ENCODE measurements at places on chromosomes 3 and 15.

DNA sequence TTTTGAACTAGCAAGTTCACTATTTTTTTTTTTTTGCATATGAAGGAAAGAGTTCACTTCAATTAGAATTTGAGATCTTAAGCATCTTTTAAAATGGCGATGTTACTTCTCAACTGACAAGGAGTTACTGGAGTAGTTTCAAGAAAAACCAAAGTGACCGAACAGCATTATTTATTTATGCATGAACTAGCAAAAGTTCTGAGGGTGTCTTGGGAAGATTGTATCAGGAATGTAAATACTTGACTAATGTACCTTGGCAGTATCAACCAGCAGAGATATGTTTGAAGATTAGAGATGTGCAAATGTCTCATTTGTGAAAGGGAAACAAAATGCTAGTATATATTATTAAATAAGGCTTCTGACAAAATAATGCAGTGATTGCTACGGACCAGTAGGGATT is 203.9 kb downstream of the KBTBD8 start:
- no peak for DNase-seq

- DNase-seq, result no peak
These were observed 64.0 kb downstream of the ITGB5 start for GRCh38 chr3:124823206-124823605.

- DNase-seq, result no peak
These were observed 2.1 kb downstream of the CMC1 start for GRCh38 chr3:28243424-28244106.

GRCh38 chr3:12273045-12273695 is 15.7 kb upstream of the PPARG start:
- DNase-seq, result no peak

DNA sequence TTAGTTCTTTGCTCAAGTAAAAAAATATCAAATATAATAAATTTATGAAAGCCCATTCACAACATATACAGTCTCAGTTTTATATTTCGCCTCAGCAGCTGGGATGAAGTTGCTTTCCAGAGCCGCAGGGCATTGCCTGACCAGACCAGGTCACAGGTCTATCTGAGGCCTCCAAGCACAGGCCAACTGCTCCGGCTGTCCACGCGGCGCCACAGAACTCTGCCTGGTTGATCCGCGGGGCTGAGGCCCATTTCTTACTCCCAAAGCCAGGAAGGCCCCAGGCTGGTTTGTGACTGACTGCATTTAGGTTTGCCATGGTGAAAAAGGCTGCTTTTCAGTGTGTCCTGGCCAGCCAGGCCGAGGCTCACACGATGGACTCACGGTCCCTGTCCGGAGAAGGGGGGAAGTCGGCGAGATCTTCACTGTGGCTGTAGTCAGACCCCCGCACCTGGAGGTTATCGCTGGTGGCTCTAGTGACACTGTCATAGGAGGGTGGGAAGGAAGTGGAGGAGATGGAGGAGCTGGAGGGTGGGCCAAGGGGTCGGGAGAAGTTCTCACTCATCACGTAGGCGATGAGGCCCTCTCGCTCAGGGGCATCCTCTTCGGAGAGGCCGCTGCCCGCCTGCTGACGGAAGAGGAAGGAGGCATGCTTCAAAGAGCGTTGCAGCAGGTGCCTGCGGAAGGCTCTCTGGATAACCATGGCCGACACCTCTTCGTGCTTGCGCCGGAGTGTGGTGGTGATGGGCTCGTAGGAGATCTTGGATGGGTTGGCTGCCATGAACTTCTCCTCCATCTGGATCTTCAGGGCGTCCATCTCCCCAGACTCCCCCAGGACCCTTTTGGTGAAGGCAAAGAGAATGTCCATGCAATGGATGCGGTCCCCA is 54.1 kb downstream of the EXOG start:
- DNase-seq, result no peak

DNA sequence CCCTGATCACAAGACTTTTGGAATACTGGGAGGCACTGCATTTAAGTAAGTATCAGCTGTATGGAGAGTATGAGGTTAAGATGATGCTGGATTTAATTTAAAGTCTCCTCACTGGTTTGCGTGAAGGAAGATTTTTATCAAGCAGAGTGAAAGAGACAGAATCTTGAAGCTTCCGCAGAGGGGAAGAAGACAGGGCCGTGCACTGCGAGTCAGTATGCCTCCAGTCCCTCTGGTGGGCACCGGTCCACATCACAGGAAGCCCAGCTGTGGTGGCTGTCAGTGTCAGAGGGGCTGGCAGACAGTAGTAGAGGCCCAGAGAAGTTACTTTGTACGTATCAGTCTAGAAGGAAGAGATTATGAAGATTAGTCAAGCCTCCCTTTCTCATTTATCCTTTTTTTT is 379.0 kb upstream of the TPRG1 start:
- DNase-seq, result peak; percentile 10

GRCh38 chr3:99712291-99712954 is 74.0 kb downstream of the COL8A1 start:
- DNase-seq, result no peak

DNA sequence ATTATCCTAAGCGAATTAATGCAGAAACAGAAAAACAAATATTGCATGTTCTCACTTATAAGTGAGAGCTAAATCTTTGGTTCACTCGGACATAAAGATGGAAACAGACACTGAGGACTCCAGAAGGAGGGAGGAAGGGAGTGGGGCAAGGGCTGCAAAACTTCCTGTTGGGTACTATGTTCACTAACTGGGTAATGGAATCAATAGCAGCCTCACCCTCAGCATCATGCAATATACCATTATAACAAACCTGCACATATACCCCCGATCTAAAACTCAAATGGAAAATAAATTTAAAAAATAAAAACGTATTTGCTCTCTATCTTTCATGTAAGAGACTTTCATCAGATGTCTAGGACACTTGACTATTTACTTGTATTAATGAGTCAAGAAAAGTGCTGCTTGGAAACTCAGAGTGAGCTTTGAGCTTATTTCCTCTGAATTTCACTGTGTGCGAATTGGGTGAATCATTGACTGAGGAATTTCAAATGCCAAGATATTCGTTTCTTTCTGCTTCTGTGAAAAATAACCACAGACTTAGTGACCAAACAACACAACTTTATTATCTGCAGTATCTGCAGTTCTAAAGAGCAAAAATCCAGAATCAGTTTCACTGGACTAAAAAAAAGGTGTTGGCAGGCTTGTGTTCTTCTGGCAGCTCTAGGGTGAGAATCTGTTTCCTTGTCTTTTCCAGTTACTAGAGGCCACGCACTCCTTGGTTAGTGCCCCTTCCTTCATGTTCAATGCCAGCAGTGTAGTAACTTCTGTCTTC is 18.4 kb downstream of the TM4SF18 start:
- no peak for DNase-seq

- DNase-seq, result no peak
These were observed 13.4 kb downstream of the TMEM207 start for GRCh38 chr3:190436331-190436730.

- no peak for DNase-seq
These were observed 14.6 kb downstream of the HDC start for GRCh38 chr15:50250760-50251394.

GRCh38 chr3:81874738-81875137 is 113.3 kb upstream of the GBE1 start:
- no peak for DNase-seq

DNA sequence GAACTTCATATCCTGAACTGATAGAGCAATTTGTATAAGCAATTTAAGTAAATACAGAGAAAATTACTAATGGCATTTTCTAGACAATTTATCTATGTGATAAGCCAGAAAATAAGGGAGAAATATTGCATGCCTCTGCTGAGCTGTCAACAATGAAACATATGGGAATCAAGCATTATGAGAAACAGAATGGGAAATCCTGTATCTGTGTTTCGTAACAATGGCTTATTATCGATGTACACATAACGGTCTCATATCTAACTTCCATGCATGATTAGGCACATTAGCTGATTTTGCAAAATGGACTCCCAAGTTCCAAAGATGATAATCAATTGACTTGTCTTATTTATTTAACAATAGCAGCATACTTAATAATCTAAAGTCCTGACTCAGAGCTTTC is 30.4 kb upstream of the KCNMB2 start:
- no peak for DNase-seq

DNA sequence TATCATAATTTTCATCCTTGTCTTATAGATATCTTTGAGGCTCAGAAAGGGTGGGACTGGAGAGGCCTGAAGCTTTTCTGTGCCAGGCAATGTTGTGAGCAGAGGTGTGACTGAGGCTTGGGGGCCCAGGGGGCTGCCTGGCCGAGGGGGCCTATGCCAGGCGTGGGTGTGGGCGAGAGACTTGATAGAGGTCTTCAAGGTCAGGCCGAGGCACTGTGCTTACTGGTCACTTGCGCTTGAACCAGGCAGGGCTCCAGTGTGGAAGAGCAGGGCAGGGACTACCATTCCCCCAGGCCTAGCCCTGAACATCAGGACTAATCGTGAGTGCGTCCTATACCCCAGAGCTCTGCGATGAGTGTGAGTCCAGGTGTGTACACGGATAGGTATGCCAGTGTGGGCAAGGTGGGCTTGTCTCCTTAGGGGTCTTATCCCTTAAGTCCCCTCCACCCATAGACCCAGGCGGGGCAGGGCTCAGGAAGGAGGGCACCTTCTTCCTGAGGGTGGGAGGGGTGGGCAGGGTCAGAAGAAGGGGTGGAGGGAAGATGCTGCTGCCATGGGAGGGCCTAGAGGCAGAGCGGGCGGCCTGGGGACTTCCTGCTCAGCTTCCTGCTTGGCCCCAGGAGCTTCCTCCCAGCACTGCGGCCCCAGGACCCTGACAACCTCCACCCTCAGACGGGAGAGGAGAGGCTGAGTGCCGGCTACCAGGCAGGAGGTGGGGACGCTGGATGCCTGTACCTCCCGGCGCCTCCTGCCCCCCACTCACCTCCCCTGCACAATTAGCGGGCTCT is 84.7 kb downstream of the LINGO1 start:
- DNase-seq, result no peak

GRCh38 chr3:186825294-186825821 is 17.2 kb upstream of the ADIPOQ start:
- peak; percentile 16 for DNase-seq

DNA sequence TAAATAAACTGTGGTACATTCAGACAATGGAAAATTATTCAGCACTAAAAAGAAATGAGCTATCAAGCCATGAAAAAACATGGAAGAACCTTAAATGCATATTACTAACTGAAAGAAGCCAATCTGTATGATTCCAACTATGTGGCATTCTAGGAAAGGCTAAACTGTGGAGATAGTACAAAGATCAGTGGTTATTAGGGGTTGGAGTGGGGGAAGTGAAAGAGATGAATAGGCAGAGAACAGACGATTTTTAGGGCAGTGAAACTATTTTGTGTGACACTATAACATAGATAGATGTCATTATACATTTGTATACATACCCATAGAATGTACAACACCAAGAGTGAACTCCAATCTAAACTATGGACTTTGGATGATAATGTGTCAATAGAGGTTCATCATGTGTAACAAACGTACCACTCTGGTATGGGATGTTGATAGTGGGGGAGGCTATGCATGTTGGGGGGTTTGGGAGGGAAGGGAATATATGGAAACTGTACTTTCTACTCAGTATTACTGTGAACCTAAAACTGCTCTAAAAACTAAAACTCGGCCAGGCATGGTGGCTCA is 29.0 kb downstream of the RAB27A start:
- no peak for DNase-seq

GRCh38 chr3:197406266-197406665 is 107.9 kb upstream of the DLG1 start:
- DNase-seq, result no peak

DNA sequence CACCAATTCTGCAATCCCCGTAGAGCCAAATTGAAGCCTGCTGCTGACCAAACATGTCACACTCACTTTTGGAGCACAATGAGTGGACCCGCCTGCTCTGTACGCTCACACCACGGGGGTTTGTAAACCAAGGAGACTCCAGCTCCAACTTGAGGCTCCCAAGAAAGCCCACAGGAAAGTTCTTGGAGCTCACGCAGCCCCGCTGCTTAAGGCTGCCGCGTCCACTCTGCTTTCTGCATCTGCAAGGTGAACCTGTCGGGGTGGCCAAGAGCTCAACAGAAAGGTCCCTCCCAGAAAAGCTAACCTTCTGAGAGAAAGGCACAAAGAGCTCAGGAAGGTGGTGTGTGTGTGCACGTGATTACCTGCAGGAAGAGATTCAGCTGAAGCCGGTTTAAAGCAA is 94.9 kb downstream of the PCSK6 start:
- no peak for DNase-seq
